HFF-Myc (cell line): ENCODE measurements at places on chromosomes 5 and 9.
A peak's percentile ranks its signal among the peaks of the same experiment; 100 is the strongest.

- DNase-seq = no peak
These were observed 7.5 kb upstream of the DOLPP1 start for GRCh38 chr9:129073404-129073803.

- no peak for DNase-seq
These were observed 137.0 kb upstream of the ACOT12 start for GRCh38 chr5:81530919-81531318.

- no peak for DNase-seq
These were observed 57.3 kb downstream of the TRIP13 start for GRCh38 chr5:949815-950560.

- no peak for DNase-seq
These were observed 239.4 kb upstream of the PANK3 start for GRCh38 chr5:168818558-168818957.

DNA sequence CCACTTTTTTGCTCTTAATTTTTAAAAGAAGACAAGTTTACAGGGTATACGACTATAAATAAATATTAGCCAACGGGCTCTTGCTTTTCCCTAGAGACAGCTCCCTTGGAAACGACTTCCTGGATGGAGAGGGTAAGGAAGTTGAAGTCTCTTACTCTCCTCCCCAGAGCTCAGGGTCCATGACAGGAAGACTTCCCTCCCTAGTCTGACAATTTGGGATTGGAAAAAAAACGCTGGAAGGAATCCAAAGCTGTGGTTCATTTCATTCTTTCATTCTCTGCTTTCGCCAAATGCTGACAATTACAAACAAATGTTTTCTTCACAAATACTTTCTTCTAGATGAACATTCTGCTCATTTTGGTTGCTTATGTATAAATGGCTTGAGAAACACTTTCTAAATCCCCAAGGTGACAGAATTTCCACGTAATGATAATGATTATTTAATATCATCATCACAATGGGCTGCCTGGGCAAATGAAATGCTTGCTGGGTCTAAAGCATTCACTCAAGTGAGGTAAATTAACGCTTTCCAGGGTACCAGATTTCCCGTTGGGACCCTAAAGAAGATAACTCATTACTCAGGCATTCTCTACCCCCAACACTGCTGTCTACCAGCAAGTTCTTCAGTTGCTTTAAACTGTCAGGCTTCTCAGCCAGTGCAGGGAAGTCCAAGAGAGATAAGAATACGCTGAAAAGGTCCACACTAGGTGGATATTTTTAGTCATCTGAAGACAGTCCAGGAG, 139.8 kb upstream of the SLC30A5 start:
- DNase-seq = peak; percentile 40

DNA sequence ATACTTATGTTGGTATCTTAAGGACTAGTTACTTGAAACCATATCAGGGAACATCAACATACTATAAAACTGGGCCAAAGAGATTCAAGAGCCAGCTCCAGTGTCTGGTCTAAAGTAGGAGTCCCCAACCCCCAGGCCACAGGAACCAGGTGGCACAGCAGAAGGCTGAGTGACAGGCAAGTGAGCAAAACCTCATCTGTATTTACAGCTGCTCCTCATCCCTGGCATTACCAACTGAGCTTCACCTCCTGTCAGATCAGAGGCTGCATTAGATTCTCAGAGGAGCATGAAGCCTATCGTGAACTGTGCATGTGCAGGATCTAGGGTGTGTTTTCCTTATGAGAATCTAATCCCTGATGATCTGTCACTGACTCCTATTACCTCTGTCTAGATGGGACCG, 581.6 kb upstream of the CDH9 start:
- DNase-seq = no peak

GRCh38 chr5:6784481-6784880, 71.2 kb downstream of the TENT4A start:
- no peak for DNase-seq

DNA sequence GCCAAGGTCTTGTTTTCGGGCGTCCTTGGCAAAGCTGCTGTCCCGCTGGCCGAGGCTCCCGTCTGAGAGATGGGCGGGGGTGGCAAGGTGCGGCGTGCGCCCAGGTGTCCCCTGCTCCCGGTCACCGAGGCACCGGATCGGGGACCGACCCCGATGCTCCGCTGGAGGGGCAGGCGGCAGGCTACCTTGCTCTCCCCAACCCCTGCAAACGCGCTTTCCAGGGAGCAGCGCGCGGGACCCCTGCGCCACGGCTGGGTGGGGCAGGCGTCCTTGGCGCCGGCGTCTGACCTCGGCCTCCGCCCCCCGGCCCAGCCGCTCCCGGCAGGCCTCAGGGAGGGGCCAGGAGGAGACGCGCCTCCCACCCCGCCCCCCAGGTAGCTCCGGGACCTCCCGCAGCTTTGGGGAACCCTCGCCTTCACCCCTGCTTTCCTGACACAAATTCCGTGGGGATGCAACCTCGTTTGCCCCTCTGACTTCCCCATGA, 551 bp downstream of the N4BP3 start:
- DNase-seq = no peak

GRCh38 chr9:134916161-134916665, 1.5 kb downstream of the FCN1 start:
- no peak for DNase-seq

- no peak for DNase-seq
These were observed 3.3 kb downstream of the SLC23A1 start for GRCh38 chr5:139379626-139380449.

DNA sequence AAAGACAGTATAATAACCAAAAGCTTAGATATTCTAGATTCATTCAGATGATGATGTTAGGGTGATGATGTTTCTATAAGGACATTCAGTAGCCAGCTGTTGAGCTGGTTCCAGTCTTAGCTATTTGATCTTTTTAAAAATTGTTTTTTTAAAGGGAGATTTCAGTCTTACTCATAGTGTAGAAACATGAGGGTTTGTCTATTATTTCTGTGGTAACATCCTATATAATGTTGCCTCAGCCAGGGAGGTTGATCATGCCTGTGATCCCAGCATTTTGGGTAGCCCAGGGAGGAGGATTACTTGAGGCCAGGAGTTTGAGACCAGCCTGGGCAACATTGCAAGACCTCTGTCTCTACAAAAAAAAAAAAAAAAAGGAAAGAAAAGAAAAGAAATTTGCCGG, 167.8 kb downstream of the DOCK2 start:
- no peak for DNase-seq

GRCh38 chr9:132150256-132150655, 11.6 kb upstream of the NTNG2 start:
- no peak for DNase-seq

DNA sequence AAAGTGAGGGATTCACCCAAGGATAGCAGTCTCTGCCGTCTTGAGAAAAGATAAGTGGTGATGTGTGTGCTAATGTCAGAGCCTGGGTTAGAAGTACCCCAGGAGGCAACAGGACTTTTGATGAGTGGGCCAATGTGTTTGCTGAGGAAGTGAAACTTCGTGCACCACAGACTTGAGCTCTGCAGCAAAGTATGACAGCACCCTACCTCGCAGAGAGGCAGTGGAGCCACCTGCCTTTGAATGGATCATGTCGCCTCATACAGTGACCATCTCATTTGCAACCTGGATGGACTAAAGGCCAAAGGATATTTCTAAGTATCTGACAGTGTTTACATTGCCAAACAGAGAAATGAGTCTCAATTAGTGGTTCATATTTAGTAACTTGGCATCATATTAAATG, 593.9 kb upstream of the GRAMD2B start:
- no peak for DNase-seq

GRCh38 chr5:58503390-58504046, 12.3 kb downstream of the GAPT start:
- DNase-seq = no peak

DNA sequence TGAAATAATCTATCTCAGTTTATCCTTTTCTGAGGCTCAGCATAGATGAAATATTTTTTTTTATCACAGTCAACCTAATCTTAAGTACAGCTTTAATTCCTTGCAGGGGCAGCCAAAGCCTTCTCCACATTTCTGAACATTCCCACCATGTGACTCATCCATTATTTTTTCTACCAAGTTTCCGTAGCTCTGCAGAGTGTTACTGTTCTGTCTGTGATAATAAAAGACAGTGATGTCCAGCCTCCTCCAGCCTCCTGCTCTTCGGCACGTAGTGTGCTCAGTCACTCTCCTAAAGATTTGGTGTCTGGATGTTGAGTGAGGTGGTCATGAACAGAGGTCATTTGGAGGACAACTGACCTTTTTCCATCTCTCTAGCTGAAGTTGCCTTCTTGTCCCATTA, 338.1 kb upstream of the ADAMTS16 start:
- DNase-seq = no peak

DNA sequence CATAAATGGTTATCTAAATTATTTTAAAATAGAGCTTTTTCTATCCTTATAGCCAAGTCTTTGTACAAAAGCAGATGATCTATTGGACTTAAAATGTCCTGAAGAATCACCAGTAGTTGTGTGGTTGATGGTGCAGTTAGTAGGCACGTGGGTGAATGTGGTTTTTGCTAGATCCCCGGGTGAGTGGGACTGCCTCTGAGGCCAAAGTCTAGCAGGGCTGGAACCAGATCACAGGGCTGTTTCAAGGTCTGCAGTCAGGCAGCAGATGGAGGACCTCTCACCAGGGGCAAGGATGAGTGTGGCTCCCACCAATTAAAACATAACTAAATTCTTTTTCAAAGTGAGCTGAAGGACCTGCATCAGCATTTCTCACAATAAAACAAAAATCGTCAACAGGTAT, 604.7 kb upstream of the FTMT start:
- no peak for DNase-seq

- no peak for DNase-seq
These were observed 15.6 kb upstream of the IL12B start for GRCh38 chr5:159345861-159346260.

DNA sequence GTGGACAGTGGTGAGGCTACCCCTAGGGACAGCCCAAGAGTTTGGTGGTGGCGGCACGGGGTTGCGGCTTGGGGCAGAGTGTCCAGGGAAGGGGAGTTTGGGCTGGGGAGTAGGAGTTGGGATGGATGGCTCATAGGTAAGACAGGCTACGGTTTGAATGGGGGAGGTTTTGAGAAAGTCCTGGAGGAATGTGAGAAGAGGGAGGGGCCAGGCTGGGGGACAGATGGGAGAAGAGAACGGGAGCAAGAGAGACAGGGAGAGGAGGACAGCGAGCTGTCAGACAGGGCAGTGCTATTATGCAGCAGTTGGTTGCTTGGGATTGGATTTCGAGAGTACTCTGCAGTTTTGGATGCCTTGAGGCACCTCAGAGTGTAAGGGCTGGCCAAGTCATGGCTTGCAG, 24.5 kb downstream of the PSD2 start:
- DNase-seq = no peak

DNA sequence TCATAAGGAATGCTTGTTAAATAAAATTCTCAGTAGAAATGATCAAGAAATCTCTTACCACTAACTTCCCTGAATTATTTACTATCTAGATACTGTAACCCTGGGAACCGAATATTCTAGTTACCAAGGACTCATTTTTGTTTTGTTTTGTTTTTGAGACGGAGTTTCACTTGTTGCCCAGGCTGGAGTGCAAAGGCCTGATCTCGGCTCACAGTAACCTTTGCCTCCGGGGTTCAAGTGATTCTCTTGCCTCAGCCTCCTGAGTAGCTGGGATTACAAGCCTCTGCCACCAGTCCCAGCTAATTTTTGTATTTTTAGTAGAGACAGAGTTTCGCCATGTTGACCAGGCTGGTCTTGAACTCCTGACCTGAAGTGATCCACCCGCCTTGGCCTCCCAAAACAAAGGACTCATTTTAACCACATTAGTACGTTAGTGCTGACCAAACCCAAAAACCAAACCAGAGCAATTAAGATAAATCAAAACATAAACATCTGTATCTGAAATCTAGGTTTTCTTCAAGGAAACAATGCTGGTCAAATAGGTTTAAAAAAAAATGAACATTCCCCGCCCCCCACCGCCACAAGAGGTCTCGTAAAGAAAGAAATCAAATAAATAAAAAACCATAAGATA, 3.7 kb downstream of the TXN start:
- DNase-seq = no peak

DNA sequence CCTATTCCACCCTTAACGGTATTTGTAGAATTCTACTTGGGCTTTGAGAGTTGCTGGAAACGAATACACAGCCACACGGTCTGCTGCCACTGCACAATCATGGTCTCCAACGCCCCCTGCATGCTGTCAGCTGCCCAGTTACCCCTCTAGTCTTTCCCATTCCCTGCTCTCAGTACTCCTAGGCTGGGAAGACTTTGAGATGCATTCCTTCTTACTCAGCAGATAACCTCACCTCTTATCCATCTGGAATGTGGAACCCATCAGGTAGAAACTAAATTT, 92.8 kb downstream of the ANKH start:
- DNase-seq = no peak

- peak; percentile 46 for DNase-seq
These were observed 69.3 kb downstream of the SNX30 start for GRCh38 chr9:112819635-112820496.

DNA sequence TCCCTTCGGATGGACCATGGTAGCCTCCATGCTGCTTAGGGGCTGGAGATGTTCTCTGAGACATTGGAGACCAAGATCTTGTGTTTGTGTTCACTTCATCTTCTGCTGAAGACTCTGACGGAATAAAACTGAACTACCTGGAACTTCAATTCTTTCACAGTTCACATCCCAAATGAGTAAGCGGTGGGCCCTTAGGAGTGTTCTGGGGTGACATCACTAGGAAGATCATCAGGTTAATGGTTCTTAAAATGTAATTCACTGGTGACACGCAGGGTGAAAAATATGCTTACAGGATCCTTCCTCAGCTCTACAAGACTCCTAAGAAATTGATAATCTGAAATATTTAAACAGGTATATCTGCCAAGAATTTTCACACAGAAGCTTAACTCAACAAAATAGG, 561.5 kb downstream of the SEMA5A start:
- no peak for DNase-seq

DNA sequence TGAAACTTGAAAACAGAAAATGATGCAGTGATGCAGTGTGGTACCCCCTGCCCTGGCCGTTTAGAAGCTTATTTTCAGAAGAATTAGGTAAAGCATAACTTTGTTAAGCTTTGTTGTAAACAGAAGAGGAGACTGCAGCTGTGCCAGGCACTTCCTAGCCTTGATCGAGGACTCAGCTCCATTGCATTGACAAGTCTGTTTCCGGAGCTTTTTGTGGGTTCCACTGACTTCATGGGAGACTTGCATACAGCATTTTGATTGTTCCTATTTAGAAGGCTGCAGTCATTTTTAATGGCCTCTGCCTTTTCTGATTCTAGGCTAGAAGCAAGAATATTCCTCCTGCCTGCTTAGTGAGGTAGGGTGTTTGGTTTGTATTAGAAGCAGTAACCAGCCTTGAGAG, 12.3 kb downstream of the MVB12B start:
- no peak for DNase-seq

GRCh38 chr5:176185133-176185733, 53.0 kb upstream of the SIMC1 start:
- DNase-seq = peak; percentile 29

DNA sequence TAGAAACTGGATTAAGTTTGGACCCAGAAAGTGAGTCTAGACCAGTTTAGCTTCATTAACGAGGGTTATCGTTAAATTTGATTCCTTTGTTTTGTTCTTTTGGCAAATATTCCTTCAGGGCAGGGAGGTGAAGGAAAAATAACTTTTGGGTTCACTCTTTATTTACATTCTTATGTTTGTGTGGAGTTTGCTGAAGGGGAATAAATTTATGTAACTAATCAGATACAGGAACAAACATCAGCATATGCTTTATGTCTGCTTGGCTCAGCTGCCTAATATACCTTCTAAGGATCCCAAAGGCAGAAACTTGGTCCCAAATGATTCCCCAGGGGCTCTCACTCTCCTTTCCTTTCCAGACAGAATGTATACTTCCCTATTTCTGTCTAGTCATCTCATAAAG, 132.4 kb downstream of the MCTP1 start:
- DNase-seq = no peak
